ENCODE measurements at places on chromosomes 13 and 19.
A peak's percentile ranks its signal among the peaks of the same experiment; 100 is the strongest.

GRCh38 chr13:113996081-113996911, 22.4 kb upstream of the C13orf46 start:
- DNase-seq, result no peak

GRCh38 chr19:30555075-30555790, 183.0 kb downstream of the ZNF536 start:
- no peak for DNase-seq

GRCh38 chr13:93951108-93951507, 528.4 kb downstream of the DCT start:
- DNase-seq, result no peak

GRCh38 chr19:19719798-19720197, 13.1 kb downstream of the ZNF14 start:
- no peak for DNase-seq

DNA sequence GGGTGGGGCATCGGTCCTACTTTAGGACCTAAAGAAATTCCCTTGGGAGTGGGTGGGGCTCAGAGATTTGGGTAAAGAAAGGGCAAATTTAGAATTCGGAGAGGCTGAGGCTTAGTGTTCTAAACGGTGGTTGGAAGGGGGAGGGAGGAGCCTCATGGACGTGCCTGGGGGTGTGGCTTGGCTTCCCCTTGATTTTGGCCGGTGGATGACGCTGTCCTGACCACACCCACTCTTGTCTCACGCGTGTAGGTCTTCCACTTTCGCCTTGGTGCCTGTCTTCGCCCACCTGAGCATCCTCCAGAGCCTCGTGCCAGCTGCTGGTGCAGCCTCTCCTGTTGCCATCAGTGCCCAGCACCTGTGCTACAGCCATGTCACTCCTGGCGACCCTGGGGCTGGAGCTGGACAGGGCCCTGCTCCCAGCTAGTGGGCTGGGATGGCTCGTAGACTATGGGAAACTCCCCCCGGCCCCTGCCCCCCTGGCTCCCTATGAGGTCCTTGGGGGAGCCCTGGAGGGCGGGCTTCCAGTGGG, 1.2 kb upstream of the NUP62 start:
- no peak for DNase-seq

- DNase-seq, result no peak
Measured at GRCh38 chr13:68125087-68125480, 894.9 kb upstream of the PCDH9 start.

- no peak for DNase-seq
Measured at GRCh38 chr19:29268721-29269393, 55.9 kb upstream of the UQCRFS1 start.

DNA sequence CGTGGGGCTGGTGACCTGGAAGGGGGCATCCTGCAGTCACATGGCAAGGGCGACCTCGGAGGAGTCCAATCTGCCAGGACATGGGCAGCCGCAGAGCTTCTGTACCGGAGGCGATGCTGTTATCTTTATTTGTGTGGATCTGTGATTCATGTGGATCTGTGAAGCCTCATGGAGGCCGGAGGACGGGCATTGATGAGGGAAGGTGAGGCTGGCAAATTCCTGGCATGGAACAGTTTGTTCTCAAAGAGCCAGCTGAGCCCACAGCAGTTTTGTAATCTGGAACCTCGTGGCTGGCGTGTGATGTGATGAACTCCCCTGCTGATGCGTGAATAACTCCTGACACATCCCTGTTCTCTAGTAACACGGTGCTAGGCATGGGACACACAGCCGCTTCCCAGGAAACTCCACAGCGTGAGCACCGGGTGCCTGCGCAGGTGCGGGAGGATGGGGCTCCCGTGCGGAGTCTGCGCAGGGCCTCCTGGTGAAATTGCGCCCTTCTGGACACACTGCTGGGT, 40.4 kb downstream of the ATP11A start:
- no peak for DNase-seq

DNA sequence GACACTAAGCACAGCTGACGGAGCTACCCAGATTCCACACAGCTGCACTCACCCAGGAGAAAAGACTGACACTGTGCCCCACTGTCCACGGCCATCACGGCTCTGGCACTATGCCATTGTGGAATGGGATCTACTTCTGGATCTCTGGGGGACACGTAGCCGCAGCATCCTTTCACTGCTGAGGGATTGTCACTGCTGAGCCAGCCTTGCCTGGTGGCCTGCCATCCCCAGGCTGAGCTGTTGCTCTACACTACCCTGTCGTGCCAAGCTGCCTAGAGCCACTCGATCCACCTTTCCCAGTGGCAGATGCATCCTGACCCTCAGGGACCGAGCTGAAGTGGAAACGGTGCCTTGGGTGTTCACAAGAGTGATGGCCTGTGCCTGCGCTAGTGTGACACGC, 5.0 kb upstream of the LILRB5 start:
- no peak for DNase-seq

DNA sequence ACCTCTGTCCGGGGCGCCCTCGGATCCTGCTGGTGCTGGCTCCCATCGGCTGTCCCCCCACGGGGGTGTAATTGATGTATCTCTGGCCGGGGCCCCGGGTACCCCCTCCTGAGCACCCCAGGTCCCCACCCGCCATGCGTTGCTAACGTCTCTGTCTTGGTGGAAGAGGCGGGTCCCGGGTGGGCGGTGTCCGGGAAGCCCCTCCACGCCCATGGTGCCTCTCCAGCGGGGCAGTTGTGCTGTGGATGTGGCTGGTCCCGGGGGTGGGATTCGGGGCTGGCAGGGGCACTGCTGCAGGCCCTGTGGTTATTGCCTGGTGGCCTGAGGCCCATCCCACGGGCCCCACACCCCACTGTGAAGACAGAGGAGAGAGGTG, 4.9 kb downstream of the DIRAS1 start:
- no peak for DNase-seq

DNA sequence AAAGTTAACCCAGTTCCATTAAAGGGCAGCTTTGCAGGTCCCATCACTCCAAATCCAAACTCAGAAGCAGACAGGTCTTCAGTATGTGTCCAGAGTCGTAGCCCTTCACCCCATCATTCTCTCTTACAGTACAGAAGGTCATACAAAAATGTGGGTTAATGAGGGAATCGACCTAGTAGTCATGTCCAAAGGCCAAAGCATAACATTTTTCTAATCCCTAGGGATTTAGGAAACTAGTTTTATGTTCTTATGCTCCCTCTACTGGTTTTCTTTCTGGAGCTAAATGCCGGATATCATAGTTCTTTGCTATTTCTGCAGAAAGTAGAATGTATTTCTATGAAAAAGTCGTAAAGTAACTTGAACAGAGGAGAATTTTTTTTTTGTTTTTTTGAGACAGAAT, 72.2 kb downstream of the DHRS12 start:
- no peak for DNase-seq

GRCh38 chr19:29714953-29715700, at the start of gene C19orf12:
Gene C19orf12, minus strand, starts transcription at chr19:29715261. Its CDS starts 6,848 bp downstream, at chr19:29708413.
- DNase-seq, result peak; percentile 12

- DNase-seq, result no peak
Measured at GRCh38 chr13:113992276-113993005, 18.6 kb upstream of the C13orf46 start.

DNA sequence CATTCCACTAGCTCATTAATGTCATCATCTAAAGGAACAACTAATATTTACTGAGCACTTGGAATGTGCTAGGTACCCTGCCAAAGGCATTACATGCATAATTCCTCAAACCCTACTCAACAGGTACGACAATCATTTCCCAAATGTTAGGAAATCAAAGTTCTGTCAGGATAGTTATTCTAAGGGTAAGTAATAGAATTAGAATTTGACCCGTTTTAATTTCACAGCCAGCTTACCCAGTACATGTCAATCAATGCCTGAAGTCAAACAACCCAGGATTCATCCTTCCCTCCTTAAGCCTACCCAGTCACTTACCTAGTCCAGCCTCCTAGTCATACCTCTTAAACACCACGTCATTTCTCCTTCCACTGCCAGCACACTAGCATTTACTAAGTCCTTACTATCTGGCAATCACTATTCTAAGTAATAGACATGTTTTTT, 2.4 kb downstream of the LNX2 start:
- DNase-seq, result no peak

DNA sequence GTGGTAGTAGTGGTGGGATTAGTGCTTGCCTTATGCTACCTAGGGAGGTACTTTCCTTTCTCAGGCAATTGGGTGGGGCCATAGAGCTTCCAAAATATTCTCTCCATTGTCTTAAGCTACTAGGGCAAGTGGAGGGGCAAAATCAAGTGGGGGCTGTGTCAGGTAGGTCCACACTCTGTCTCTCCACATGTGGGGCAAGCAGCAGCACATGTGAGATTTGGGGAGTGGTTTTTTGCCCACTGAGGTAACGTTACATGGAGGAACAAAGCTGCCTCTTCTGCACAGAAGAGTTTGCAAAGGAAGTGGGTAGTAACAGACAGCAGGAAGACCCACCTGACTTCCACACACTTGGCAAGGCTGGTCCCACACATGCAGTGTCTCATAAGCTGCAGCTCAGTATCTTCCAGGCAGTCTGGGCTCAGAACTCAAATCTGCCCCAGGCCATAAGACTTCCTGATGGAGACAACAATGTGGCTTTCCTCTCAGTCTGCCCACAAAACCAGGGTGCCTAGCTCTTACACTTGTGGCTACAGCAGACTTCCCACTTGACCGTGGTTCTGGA, 1581.5 kb upstream of the PCDH20 start:
- DNase-seq, result no peak

DNA sequence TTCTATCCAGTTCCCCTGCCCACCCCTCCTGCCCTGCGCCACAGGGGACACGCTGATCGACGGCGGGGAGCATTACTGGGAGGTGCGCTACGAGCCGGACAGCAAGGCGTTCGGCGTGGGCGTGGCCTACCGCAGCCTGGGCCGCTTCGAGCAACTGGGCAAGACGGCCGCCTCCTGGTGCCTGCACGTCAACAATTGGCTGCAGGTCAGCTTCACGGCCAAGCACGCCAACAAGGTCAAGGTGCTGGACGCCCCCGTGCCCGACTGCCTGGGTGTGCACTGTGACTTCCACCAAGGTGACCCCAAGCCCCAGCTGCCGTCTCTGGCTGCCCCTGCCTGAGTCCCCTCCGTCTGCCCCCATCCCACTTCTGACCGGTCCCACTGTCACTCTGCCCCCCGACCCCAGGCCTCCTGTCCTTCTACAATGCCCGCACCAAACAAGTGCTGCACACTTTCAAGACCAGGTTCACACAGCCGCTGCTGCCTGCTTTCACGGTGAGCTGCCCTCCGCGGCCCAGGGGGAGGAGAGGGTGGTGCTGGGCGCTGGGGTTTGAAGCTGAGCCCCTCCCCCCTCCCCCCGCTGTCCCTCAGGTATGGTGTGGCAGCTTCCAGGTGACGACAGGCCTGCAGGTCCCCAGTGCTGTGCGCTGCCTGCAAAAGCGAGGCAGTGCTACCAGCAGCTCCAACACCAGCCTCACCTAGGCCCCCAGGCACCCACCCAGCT, 15.5 kb downstream of the STAP2 start:
- DNase-seq, result no peak

GRCh38 chr13:78978381-78978998, 319.5 kb upstream of the OBI1 start:
- DNase-seq, result no peak

Data from NCI-H510A (cell line).